Left lobe of liver (tissue), 2 donors: ENCODE measurements at places on chromosomes 5 and 9. TPM values are rescaled to one million over a fixed set of nuclear protein-coding genes. Genes with fewer than 3 reads are reported as not detected.

GRCh38 chr9:129990269-129991010, 52.5 kb downstream of the FNBP1 start:
- peak; percentile 39 for DNase-seq

DNA sequence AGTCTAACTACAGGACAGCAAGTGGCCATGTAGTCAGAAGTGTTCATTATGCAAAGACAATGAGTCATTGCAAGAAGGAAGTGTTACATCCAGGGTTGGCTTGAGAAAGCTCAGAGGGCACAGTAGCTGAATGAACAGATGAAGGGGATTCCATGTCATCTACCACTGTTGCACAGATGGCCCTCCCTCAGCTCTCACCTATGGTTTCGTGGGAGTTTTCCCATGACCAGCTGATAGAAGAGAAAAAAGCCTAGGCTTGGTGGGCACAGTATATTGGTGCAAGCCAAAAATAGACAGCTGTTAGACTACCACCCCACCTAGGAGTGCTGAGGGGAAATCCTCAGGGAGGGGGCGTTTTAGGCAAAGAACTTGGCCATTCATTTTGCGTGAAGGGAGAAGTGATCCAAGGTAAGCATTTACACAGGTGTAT, 217.0 kb downstream of the DMRT2 start:
- DNase-seq, result no peak

DNA sequence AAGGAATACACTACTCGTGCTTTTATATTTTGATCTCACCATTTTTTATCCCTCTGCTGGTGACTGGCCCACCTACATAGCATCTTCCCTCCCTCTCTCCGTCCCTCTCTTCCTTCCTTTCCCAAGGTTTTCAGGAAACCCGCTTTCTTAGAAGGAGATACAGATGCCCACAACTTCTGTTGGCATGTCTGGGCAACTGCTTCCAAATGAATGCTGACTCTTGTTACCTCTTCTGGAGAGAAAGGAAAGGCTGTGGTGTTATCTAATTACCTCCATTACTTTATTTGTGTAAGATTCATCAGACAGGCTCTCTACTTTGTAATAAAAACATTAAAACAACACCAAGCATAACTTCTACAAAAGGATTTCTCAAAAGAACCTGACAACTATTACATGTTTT, 20.2 kb downstream of the FANCC start:
- DNase-seq, result no peak

GRCh38 chr5:17154211-17154996, 63.0 kb upstream of the BASP1 start:
- no peak for DNase-seq

- DNase-seq, result no peak
These were observed 10.5 kb downstream of the ARSK start for GRCh38 chr5:95565280-95565920.

GRCh38 chr5:81303563-81303962, 2.2 kb downstream of the ZCCHC9 start:
- DNase-seq, result no peak

GRCh38 chr5:160548949-160549645, 127.4 kb downstream of the PTTG1 start:
- no peak for DNase-seq

- DNase-seq, result no peak
These were observed 353.4 kb upstream of the SLC30A5 start for GRCh38 chr5:68740226-68740910.

Gene PCDH12
- 3.0 TPM for total RNA-seq

DNA sequence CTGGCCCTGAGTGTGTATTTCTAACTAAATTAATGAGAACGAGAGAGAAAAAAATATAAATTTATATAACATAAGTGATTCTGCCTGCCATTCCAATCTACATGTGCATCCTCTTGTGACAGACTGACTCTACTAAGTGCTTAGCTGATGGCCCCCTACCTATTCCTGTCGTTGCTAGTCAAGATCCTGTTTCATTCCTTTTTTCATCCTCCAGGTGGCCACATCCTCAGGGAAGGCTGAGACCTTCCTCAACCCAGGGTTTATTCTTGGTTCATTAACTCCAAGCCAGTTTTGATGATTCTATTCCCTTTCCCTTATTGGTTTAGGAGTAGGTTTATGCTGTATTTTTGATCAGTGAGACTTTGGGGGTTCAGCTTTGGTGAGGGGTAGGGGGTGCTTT, 201.3 kb downstream of the C9orf152 start:
- DNase-seq, result no peak
